ENCODE measurements at places on chromosomes 16 and 17. TPM values are rescaled to one million over a fixed set of nuclear protein-coding genes. Genes with fewer than 3 reads are reported as not detected.

SOX8 gene
- 1.4 TPM for total RNA-seq

NOXO1 gene
- total RNA-seq, result 0.63 TPM

NPTX1 gene
- total RNA-seq, result 4.7 TPM

CACNG5 gene
- 0.68 TPM for total RNA-seq

DNA sequence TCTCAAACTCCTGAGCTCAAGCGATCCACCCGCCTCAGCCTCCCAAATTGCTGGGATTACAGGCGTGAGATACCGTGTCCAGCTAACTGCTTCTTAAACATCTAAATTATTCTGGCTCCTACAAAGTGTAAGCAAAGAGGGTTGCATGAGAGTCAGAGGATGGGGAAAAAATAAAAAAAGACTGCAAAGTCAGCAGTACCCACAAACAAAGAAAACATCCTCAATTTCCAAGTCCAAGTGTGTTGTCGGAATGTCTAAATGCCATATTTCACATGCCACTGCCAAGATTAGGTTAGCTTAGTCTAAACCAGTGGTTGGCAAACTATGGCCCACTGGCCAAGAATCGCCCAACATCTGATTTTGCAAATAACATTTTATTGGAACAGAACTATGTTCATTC is 13.0 kb upstream of the PHLPP2 start:
- no peak for DNase-seq

MPV17L gene
- total RNA-seq, result 7.6 TPM

DNA sequence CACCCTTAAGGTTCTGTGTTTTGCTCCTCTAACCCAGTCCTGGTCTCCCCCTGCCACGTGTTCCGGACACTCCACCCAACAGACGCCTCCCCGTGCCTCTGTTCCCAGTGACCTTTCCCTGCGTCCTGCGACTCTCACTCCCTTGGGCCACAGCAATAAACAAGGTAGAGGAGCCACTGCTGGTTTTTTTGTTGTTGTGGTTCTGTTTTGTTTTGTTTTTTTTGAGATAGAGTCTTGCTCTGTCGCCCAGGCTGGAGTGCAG is 3.7 kb upstream of the NPW start:
- DNase-seq, result no peak

- DNase-seq, result no peak
Observed at GRCh38 chr17:11922638-11923037, 74.6 kb downstream of the ZNF18 start.

DNA sequence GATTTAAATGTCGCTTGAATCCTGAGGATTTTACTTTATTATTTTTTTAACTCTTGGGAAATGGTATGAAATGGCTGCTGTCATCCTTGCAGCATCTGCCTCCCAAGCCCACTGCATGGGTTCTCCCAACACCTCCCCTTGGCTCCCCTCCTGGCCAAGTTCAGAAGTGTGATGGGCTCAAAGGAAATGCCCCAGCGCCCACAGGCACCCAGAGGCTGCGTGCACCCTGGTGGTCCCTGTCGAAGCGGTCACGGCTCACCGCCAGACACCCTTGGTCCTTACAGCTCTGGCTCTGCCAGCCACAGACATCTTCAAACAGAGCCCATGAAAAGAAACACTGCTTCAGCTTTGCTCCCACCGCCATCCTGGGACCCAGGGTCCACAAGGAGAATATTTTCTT is 334.7 kb downstream of the SOX9 start:
- DNase-seq, result no peak

KRTAP1-5 gene
- not detected for total RNA-seq

DNA sequence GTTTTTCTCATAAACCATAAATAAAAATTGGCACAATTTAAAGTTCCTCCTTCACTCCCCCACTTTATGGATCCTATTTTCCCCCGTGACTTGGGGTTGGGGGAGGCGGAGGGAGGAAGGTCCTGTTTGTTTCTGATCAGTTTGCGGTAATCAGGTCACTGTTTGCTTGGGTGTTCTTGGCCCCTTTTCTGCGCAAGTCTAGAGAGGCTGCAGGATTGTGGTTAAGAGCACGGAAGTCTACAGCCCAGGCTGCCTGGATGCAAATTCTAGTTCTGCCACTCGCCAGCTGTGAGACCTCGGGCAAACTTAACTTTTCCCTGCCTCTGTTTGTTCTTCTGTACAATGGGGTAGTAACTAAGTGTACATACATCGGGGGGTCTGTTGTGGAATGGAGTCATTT is 12.1 kb downstream of the ATP2C2 start:
- DNase-seq, result no peak

- DNase-seq, result no peak
Observed at GRCh38 chr16:85286951-85287814, 174.9 kb upstream of the CIBAR2 start.

KRT33B gene
- total RNA-seq, result not detected

- peak; percentile 93 for DNase-seq
Observed at GRCh38 chr16:18983565-18984434, at the start of gene TMC7. TSS of gene TMC7 (plus strand) at chr16:18983934. CDS start at chr16:18984064, 130 bp downstream.

DNA sequence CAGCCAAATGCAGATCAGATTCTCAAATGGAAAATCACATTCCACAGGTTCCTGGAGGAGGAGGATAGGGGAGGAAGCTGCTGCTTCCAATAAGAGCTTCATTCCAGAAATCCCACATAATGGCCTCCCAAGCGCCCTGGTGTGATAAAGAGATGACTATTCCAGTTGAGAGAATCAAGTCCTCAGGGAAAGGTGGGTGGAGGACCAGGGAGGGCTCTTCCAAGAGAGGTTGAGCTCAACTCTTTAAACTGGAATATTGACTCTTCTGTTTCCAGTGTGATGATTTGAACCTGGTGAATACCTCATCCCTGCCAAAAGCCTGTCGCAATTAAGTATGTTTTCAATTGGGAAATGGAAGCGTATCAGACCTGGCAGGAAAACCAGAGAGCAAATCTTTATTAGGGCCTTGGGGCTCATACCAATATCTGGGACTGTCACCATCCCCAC is 81.4 kb upstream of the DYNLRB2 start:
- DNase-seq, result no peak

CSH2 gene
- not detected for total RNA-seq

DNA sequence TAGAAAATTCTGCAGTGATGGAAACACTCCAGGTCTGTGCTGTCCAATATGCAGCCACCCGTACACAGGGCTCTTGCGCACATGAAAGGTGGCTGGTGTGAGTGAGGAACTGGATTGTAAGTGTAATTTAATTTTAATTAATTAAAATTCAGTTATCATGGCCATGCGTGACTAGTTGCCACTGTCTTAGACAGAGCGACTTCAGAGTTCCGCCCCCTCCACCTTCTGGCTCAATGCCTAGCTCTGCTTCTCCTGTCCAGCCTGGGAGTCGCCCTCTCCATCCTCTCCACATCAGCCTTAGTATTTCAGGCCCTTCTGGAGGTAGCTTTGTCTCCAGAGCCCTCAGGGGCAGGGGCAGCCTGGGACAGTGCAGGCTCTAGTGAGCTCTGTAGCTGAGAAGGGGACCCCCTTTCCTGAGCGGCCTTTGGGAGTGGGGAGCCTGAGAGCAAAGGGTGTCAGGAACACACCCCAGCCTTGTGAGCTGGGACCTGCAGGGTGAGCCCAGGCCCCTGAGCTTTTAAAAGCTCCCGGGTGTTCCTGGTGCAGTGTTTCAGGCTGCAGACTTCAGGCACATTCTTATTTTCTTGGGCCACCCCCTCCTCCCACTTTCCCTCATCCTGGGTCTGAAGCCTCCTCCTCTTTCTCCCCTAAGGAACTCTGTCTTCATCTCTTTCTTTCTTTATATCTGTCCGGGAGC is 99.4 kb downstream of the IRF8 start:
- no peak for DNase-seq

DNA sequence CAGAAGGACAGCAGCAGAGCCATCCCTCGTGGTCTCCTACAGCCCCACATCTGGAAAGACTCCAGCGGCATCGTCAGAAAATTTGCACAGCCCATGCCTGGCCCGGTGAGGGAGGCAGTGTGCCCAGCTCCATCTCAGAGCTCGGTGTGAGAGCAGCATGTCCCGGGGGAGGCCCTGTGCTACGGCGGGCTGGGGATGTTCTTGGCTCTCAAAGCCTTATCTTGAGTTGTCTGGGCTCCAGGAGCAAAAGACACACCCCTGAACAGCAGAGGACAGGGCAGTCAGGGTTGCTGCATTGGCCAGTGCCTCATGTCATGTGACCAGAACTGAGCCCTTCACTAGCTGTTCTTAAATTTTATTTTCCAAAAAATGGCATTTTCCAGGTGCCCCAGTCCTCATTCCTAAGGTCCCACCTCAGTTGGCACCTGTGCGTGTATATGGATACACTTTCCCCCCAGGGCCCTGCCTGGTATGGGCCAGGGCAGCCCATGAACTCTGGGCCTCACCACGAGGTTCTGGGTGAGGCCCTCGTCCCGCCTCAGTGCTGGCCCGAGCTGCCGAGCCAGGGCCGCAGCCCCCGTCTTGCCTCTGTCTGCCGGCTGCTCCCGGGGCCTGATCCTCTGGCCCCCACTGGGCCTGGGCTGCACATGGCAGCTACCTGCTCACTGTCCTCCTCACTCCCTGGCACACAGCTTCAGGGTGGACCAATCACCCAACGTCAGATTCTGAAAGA is 3.0 kb downstream of the NUDT16L1 start:
- no peak for DNase-seq

DNA sequence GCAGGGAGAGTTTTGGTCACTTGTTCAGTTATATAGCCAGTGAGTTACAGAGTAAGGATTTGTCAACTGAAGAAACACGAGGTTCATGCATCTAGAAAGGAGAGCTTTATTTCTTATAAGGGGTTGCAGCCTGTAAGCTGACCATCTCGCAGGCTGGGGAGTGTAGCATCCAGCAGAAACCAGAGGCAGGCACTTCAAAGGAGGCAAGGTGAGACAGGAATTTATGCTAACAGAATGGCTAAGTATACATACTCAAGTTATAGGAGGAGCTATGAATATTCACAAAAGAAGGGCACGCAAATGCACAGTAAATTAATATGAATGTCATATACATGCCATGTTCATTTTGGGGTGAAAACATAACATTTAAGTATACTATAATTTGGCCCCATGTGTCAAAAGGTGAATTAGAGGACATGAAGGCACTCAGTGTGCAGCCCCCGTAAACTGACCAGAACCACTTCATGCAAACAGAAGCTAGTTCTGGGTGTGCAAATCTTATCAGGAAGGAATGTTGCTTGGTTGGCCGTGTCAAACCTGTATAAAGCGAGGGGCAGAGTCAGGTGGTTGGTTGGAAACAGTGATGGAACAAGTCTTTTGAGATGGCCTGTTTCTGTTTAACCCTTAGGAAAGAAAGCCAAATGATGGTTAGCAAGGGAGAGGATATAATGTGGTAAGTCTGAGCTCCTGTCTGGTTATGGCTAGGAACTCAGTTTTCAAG is 97.0 kb downstream of the GRIN2A start:
- DNase-seq, result no peak

DNA sequence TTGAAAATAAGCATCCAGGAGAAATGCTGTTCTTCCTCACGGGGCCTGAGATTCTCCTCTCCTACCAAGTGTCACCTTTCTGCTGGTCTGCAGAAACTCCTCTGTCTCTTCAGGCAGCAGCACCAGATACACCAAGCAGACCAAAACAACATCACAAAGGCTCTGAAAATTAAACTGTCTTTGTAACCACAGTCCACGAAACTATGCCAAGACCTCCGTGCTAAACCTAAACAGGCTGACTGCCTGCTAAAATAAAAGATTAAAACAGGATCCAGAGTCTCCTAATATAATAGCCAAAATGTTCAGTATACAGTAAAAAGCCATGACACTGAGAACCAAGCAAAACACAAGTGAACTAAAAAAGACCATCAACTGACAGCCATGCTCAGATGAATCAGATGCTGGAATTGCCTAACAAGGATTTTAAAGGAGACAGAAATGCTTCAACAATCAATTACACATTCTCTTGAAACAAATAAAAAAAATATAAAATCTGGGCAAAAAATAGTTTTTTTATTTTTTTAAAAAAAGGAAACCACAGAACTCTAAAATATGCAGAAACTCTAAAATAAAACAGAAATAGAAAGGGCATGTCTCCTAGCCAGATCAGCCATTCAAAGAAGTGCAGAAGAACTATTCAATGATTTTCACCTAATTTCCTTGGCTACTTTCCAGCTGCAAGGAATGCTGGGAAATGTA is 50.3 kb upstream of the TOX3 start:
- no peak for DNase-seq

CACNG4 gene
- total RNA-seq, result 32.1 TPM

Measured in type B pancreatic cell (in vitro differentiated cells).